ENCODE measurements at places on chromosomes 16 and 17.
A peak's percentile ranks its signal among the peaks of the same experiment; 100 is the strongest.

DNA sequence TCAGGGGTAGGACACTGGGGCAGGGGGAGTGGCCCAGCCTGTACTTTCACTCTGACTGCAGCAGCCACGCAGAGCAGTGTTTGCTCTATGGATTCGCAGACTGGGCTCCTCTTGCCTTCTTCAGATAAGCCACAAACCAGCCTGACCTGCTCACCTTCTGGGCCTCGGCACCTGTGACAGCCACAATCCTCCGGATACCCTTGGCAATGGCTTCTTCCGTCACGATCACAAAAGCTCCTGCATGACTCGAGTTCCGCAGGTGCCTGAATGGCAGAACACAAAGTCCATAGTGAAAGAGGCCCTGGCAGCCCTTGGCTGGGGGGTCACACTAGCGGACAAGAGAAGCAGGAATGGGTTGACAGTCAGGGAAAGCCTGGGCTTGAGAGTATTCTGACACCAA lies 3.8 kb upstream of the EXOSC6 start:
- DNase-seq: peak; percentile 7

DNA sequence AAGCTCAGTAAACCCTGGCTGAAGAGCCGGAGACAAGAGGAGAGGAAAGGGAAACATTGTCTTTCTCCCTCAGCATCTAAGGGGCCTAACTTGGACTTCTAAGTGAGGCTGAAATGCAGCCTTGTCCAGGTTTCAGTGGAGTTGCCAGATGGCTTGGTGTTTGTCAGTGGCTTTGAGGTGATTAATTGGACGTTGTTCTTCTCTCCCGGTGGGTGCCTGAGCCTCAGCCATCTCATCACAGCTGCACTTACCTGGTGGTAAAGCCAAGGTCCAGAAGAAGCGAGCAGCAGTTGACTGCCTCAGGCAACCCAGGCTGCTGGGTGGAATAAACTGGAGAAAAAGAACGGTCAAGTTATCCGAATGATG lies 202.2 kb upstream of the NLRP1 start:
- no peak for DNase-seq

DNA sequence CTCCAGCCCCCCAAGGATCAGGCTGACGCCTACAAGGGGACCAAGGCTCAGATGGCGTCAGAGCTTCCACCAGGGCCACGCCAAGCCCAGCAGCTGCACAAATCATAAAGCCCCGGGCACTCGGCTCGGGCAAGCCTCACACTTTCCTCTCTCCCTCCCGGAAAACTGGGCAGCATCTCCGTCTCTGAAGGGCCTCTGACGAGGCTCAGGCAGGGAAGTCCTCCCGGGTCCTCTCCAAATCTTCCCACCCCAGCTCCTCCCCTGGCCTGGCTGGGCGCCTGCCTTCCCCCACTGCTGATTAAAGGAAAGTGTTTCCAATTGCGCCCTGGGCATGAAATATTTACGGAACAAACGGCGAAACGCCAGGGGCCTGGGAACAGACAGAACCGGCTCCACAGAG lies 38.5 kb downstream of the PIEZO1 start:
- DNase-seq: no peak

GRCh38 chr16:66399930-66400329 lies 27.2 kb upstream of the BEAN1 start:
- DNase-seq: no peak

DNA sequence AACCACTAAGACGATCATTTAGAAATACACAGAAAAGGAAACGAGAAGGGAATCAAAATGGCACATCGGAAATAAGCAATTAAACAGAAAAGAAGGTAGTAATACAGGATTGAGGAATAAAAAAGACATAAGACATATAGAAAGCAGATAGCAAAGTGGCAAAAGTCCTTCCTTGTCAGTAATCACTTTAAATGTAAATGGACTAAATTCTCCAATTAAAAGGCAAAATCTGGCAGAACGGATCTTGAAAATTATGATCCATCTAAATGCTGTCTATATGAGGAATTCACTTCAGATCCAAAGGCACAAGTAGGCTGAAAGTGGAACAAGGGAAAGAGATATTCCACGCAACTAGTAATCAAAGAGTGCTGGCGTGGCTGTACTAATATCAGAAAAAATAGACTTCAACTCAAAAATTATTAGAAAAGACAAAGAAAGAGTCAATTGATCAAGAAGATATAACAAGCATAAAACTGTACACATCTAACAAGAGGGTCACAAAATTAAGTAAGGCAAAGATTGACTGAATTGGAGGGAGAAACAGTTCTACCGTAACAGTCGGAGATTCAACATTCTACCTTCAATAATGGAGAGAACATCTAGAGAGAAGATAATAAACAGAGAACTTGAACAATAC lies 36.8 kb upstream of the METRNL start:
- DNase-seq: no peak

DNA sequence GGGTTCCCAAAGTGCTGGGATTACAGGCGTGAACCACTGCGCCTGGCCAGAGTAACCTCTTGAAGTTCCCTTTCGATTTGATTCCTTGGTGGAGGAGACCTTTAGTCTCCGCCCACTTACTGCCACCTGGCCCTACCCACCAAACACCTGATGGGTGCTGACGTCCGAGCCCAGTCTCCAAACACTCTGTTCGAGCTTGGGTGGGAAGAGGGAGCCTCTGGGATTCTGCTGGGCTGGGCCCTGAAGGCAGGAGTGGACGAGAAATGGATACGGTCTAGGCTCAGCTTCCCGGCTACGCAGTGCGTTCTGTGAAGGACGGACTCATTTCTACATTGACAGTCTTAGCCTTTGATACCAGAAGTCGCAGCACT lies 870 bp upstream of the ITGA3 start:
- no peak for DNase-seq

DNA sequence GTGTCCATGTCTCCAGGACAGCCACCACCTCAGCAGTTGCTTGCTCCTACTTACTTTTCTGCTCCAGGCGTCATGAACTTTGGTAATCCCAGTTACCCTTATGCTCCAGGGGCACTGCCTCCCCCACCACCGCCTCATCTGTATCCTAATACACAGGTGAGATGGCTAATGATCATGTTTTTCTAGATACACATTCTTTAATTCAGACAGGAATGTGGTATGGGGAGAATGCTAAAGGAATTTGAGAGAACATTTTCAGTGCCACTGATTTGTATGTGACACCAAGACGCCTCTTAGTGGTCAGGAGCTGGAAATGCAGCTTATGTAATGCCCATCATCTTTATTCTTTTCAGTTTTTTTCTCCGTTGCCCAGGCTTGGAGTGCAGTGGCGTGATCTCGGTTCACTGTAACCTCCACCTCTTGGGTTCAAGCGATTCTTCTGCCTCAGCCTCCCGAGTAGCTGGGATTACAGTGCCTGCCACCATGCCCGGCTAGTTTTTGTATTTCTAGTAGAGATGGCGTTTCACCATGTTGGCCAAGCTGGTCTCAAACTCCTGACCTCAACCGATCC lies 8.9 kb upstream of the RAPGEFL1 start:
- peak; percentile 76 for DNase-seq

GRCh38 chr16:16122264-16122663 lies 101.0 kb downstream of the ABCC6 start:
- no peak for DNase-seq

GRCh38 chr17:42311240-42312034 lies 23.1 kb downstream of the STAT5A start:
- no peak for DNase-seq

DNA sequence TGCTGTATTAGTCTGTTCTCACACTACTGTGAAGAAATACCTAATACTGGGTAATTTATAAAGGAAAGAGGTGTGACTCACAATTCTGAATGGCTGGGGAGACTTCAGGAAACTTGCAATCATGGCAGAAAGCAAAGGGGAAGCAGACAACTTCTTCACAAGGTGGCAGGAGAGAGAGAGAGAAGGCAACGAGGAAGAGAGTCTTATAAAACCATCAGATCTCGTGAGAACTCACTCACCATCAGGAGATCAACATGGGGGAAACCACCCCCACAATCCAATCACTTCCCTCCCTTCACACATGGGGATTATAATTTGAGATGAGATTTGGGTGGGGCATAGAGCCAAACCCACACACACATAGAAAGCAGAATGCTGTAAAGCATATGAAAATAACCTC lies 896.2 kb downstream of the CDH11 start:
- no peak for DNase-seq

DNA sequence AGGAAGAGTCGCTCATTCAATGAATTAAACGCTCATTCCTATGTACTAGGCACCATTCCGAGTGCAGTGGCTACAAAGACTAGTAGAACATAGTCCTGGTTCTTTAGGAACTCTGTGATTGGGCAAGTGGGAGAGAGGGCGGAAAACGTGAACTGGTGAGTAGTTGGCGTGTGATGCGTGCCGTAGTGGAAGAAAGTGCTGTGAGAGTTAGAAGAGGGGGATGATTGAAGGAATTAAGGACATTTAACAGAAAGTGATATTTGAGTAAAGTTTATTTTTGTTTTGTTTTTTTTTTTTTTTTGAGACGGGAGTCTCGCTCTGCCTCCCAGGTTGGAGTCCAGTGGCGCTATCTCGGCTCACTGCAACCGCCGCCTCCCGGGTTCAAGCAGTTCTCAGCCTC lies 7.9 kb upstream of the SLFN14 start:
- DNase-seq: peak; percentile 46

DNA sequence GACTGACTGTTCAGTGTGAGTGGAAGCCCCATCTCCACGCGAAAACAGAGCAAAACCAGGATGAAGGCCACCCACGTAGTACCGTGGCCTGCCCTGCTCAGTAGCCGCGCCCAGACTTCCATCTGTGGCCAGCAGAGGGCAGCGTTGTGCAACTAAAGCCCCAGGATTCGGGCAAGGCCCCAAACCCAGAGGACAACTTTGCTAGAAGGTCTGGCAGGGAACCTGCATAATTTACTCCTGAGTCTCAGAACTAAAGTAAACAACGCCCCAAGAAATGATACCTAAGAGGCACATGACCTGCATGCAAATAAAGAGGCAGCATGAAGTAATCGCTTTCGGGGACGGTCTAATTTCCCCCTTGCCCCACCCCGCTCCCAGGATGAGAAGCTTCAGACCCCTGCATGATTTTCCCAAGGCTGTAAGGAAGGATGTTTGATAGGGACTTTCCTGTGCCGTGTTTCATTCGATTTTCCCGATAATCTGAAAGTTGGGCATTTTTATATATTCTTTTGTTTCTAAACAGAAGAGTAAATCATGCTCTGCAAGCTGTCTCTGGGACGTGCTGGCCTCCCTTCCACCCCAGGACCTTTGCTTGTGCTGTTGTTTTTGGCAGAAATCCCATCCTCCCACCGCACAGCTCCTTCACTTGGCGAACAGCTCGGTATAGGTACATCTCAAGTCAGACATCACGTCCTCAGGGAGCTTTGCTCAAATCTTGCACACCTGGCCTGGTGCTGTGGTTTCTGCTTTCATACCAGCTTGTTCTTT lies 18.6 kb downstream of the HSBP1 start:
- DNase-seq: peak; percentile 88

GRCh38 chr16:16797239-16797638 lies 418.3 kb downstream of the NPIPA7 start:
- DNase-seq: no peak

DNA sequence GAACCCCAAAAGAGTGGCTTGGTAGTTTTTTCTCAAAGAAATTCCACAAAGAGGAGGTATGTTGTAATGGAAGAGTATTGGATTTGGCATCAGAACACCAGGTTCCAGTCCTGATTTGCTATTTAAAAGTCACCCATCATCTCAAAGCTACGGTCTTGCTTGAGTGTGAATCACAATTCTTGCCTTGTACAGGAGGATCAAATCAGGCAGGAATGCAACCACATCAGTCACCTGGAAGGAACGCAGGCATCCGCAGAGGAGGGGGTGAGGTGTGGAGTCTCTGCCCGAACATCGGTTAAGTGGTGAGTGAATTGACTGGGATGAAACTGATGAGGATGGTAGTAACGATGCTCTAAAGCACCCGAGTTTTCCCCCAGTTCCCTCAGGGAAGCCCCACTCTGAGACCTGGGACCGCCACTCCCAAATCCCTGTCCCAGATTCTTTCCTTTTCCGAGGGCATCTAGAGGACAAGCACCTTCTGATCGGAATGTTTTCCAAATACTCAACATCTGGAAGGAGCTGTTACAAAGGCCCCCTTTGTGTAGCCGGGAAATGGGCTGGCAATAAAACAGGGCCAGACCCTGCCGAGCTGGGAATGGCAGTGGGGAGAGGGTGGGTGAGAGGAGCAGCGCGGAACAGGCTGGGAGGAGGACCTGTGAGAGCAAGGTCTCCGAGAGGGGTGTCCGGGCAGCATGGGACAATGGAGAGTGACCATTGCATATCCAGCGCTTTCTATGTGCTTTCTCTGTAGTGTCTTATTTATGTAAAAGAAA lies 469.6 kb downstream of the SLC39A11 start:
- DNase-seq: no peak

DNA sequence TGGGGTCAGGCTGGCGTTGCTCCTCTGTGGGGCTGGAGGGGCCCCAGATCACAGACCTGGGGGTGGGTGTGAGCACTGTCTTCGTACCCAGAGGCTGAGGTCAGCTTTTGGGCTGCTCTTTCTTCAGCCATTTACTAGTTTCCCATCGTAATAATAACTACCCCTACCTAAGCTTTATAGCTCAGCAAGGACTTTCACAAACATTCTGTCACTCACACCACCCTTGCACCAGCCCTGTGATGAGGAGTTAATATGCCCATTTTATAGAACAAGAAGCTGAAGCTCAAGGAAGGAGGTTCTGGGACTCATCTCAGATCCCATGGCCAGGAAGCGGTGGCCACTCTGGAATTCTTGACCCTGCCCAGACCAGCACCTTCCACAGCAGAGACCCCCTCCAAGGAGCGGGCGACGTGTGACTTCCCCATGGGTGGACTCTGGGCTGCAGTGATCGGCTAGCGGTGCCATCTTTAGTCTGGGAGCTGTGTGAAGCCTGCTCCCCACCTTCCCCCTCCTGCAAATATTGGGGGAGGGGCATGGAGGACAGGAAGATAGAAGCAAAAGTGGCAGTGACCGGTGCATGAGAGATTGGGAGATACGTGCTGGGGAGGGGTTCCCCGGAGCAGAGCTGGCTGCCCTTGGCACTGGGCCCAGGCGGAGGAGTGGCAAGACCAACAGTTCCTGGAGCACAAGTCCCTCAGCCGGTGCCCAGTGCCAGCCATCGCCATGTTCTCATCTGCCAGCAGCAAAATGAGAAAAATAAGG lies 81.8 kb upstream of the TOB1 start:
- DNase-seq: peak; percentile 52

GRCh38 chr17:28406473-28406814 lies 432 bp upstream of the SLC46A1 start:
- no peak for DNase-seq

- DNase-seq: no peak
Measured at GRCh38 chr17:354651-355556, 2.3 kb upstream of the RPH3AL start.

GRCh38 chr16:77686385-77686784 lies 35.9 kb upstream of the NUDT7 start:
- DNase-seq: no peak

- no peak for DNase-seq
Measured at GRCh38 chr17:52047086-52047485, 111.4 kb downstream of the CA10 start.
